ENCODE measurements at places on chromosomes 5 and 9.

GRCh38 chr9:90457386-90458190, 185.0 kb downstream of the DIRAS2 start:
- DNase-seq, result peak; percentile 23

DNA sequence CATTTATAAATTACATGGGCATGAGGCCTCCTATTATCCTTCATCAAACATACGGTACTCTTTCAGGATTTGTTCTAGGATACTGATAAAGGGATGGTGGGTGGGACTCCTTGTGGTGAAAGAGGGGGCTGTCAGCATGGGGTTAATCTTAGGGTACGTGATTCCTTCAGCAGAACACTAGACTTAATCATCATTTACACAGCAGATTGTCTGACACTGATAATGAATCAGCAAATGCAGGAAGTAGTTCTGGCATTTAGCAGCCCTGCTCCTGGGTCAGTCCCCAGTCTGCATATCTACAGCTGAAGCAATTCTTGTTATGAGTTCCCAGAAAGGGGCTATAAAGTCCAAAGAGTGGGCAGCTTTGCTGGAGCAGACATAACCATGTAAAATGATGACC, 384.6 kb downstream of the SPOCK1 start:
- DNase-seq, result peak; percentile 91

GRCh38 chr9:130763331-130764171, 70.0 kb downstream of the EXOSC2 start:
- DNase-seq, result peak; percentile 76

- no peak for DNase-seq
Measured at GRCh38 chr5:180988592-180988991, at the start of gene BTNL3. BTNL3 (plus strand) TSS chr5:180988846; CDS start chr5:180989029, 183 bp downstream.

DNA sequence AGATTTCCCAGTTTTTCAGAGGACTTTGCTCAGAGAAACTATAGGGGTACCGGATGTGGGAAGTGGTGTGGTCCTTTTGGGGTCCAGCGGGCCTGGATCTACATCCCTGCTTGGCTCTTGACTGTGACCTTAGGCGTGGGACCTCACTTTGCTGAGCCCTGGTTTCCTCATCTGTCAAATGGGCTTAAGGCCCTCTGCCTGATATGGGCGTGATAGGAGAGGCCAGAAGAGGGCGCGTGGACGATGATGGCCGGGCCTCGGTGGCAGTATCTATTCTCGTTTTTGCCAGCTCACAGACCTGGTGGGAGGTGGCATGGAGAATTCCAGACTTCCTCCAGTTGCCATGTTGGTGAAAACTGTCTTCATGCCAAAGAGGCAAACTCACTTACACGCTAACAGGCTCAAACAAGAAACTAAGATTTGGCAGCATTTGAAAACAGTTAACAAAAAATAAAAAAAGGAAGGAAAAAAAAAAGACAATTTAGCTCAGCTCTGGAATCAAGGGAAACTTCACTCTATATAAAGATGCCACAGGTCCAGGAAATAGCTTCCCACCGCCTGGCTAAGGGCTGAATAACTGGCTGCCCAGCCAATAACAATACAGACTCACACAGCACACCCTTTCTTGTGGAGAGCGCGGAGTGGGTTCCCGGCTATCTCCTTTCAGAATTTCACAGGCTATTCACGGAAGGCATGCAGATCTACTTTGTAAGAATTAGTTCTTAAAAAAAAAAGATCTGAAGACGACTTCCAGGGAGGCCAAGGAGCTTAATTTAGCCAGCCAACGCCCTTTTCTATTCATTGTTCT, 1.7 kb downstream of the SH3PXD2B start:
- no peak for DNase-seq

Data from NCI-H69 (cell line).